ENCODE measurements at places on chromosomes 12 and 14. TPM values are rescaled to one million over a fixed set of nuclear protein-coding genes. Genes with fewer than 3 reads are reported as not detected.
A peak's percentile ranks its signal among the peaks of the same experiment; 100 is the strongest.

DNA sequence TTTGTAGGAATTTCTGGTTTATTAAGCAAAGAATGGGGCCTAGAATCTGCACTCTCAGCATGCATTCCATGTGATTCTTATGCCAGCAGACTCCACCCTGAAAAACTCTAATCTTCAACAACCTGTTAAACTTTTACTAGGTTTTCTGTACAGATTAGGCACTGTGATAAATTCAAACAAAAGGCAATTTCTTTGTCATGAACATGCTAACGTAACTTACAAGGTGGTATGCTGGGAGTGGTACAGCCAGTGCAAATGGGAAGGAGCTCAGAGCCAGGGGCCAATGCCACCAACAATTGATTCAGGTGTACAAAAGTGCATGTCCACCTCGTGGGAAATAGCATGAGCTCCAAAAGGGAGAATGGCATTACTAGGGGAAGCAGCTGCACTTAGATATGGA lies 83.0 kb downstream of the PPFIBP1 start:
- no peak for DNase-seq

GRCh38 chr14:96198430-96199130 lies 6.1 kb upstream of the BDKRB2 start:
- no peak for DNase-seq

GRCh38 chr14:22835505-22835904 lies 880 bp upstream of the MMP14 start:
- DNase-seq, result no peak

DNA sequence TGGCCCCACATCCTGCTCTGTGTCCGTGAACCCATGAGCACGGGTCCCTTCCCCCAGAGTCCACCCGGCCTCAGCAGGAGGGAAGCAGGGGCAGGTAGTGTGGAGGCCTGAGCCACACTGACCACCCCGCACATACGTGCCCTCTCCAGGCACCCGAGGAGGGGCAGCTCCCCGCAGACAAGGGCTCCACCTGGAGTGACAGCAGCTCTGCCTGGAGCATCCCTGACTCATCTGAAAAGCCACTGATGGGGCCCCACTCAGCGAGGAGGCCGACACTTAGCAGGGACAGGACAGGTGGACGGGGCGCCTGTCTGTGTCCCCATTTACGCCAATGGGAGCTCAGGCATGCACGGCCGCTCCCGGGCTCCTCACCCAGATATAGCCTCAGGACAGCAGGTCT lies 237.6 kb upstream of the SFSWAP start:
- no peak for DNase-seq

GRCh38 chr12:51972849-51973273 lies 21.4 kb downstream of the ACVR1B start:
- peak; percentile 74 for DNase-seq

DNA sequence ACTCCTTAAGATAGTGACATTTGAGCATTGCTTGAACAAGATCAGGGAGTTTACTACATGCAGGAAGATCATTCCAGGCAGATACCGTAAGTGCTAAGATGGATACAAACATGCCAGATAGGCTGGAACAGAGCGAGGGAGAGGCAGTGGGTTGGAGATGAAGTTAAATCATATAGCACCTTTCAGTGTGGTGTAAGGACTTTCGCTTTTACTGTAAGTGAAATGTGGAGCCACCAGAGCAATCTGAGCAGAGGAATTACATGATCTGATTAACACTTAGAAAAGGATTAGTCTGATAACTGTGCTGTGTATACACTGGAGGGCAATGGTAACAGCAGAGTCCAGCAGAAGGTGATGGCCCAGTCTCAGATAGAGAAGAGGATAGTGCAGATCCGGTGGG lies 163.0 kb upstream of the SSTR1 start:
- no peak for DNase-seq

DNA sequence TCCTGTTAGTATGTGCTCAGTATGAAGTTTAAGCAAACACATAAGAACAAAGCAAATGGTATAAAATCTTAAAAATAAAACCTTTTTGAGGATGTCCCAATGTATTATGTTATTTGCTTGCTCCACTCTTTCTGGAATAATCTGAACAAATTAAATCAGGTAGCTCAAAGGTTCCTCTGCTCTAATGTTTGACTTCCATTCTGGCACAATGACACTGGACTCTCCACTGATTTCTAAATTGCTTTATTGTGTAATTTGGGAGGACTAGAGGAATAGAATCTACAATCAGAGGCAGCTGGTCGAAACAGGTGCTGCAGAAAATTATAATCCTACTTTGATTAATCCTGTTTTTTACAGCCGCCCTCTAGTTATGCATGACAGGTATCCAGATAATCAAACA lies 523.7 kb upstream of the FOXG1 start:
- no peak for DNase-seq

Gene KRT85
- not detected for total RNA-seq

Gene RASAL1
- total RNA-seq, result 13.4 TPM

Measured in activated T-cell treated with anti-CD3 and anti-CD28 coated beads, Interleukin-2, amount 50 U/mL, for 72 hours (primary cell).